ENCODE measurements at places on chromosomes 2 and 18.

GRCh38 chr2:41966920-41967319 lies 80.9 kb upstream of the PKDCC start:
- ATAC-seq = no peak

GRCh38 chr2:38187541-38188011 lies 111.6 kb upstream of the CYP1B1 start:
- ATAC-seq = no peak

DNA sequence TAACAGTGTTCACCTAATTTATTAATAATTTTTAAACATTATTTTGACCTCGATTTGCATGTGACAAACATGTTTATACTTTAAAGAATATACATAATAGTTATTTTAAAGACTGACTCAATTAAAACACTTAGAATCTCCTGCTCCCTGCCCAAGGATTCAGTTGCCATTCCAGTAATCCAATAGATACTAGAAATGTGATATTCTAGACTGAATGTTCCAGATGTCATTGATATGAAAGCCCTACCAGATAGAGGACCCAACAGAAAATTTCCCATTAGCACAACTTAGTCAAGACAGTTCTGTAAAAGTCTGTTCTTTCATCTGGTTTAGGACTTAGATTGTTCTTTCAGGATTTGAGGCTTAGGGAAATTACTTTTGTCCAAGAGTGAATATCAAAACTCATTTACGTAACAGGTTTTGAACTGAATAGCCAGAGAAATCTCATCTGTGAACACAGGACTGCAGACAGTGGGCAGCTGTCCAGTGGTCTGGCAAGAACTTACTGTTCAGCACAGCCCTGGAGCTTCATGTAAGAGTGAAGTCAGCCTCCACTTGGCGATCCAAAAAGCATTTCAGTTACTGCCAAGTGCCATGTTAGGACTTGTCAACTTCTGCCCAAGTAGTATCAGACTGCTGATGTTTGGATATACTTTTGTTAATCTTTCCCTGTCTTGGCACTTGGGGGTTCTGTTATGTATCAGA lies 77.5 kb downstream of the OSBPL6 start:
- no peak for ATAC-seq

DNA sequence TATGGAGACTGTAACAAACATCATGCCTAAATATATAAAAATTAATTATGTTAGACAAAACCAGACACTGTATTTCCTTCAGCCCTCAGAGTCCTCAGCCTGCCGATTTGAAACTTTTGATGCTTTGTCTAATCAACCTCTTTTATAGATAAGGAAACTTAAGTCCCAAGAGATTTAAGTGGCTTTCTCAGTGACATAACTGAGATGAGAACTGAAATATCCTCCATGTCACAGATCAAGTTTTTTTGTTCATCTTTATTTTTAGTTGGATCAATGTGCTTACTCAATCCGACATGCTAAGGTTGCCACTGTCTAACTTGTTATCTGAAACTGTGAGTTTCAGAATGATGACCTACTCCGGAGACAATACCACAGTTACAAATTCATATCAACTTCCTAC lies 72.3 kb downstream of the BARD1 start:
- ATAC-seq = peak; percentile 95

- ATAC-seq = peak; percentile 51
These were observed 58.6 kb upstream of the FBXO11 start for GRCh38 chr2:47964722-47965434.

DNA sequence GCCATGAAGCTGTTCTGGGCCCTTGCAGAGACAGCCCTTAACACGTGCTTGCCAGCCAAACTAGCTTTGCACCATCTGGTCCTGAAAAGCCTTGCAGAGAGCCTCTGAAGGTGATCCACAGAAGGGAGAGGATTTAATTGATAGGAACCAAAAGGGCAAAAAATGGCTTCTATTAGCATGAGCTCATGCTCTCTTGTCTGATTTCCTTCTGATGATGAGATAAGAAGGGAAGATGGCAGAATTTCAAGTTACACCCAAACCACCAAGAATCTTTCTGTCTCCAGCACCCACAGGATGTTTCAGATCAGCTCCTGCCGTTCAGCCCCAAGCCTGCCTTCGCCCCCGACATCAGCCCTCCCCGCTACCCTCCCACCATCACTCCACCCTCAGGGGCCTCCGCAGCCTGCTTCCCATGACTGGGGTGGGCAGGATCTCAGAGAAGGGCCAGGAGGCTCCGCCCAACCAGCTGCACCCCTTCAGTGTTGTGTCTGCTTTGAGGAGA lies 23.4 kb upstream of the GLI2 start:
- no peak for ATAC-seq

- ATAC-seq = no peak
These were observed 211.6 kb upstream of the SMAD7 start for GRCh38 chr18:49162226-49162864.

- no peak for ATAC-seq
These were observed 277.6 kb downstream of the EXOC6B start for GRCh38 chr2:72548081-72548764.

DNA sequence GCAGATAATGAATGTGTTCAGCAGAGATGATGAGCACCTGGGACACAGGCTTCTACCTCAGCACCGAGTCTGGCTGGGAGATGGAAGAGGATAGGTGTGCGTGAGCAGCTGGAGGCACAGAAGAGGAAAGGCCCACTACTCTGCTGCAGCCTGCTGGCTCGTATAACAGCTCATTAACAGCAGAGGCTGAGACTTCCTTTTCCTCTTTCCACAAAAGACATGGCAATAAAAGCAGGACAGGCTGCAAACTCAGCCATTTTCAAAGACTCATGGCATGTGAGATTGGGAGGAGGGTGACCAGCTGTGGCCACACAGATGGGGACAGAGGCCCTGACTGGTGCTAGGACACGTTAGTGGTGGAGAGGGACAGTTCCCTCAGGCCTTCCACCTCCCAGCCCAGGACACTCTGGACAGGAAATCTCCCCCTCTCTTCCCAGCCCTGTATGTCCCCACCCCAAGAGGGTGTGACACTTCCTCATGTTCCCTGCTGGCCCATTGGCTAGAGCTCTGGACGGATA lies 60.3 kb downstream of the CACNB4 start:
- no peak for ATAC-seq

- no peak for ATAC-seq
These were observed 139.6 kb downstream of the PAX3 start for GRCh38 chr2:222159221-222159620.

DNA sequence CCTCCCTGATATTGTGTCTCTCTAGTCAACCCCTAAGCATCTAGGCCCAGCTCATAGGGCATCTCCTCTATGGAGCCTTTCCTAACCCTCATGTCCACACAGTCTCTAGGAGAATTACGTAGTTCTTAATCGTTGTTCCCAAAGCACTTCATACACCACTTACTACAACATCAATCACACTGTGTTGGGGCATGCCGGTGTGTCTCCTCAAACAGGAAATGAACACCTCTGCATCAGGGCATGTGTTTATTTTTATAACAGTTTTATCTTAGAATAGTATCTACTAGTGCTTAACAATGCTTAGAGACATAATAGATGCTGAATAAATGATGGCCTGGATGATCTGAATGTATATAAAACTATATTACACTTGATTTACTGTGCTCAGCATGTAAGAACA lies 19.7 kb downstream of the CYP1B1 start:
- ATAC-seq = no peak

DNA sequence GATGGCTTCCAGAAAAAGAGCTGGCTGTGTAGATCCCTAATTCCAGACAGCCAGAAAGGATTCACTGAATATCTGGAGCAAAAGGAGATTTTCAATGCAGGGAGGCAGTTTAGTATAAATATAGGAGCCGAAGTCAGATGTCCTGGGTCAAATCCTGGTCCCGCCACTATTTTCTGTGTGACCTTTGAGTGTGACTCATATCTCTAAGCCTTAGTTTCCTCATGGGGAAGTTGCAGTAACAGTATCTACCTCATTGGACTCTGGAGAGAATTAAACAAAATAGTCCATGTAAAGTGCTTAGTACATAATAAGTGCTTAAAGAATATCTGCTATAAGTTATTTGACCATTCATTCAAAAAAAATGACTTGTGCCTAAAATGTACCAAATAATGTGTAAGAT lies 52.1 kb upstream of the ITGA6 start:
- ATAC-seq = no peak

GRCh38 chr18:25121442-25121841 lies 230.5 kb downstream of the ZNF521 start:
- ATAC-seq = no peak

DNA sequence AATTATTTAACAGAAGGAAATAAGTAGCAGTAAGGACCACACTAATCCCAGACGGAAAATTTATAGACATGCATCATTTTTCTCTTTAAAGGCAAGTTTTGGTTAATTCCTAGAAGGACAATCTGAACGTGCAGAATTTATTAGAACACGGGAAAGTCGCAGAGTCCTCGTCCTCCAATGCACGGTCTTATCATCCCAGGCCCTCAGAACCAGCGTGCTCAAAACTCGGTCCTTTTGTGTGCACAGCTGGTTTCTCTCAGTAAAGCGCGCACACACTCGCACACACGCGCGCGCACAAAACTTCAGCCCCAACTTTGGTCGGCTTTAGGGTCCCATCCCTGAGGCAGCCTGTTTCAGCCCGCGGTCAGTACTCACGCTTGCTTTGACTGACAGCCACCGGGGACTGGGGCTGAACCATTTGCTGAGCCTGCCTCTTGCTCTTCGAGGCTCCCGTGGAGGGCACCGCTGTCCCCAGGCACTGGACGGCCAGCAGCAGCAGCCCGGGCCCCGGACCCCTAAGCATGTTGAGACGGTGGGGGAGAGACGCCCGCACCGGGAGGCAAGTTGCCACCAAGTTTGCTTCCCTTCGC lies 493 bp downstream of the FN1 start:
- ATAC-seq = peak; percentile 12
